Activated naive CD4-positive, alpha-beta T cell treated with anti-CD3 and anti-CD28 coated beads, Interleukin-2, amount 50 U/mL, for 72 hours (primary cell): ENCODE measurements at places on chromosomes 4 and X. TPM values are rescaled to one million over a fixed set of nuclear protein-coding genes. Genes with fewer than 3 reads are reported as not detected.

GRCh38 chr4:64144994-64145393, 264.3 kb downstream of the TECRL start:
- DNase-seq = no peak

DNA sequence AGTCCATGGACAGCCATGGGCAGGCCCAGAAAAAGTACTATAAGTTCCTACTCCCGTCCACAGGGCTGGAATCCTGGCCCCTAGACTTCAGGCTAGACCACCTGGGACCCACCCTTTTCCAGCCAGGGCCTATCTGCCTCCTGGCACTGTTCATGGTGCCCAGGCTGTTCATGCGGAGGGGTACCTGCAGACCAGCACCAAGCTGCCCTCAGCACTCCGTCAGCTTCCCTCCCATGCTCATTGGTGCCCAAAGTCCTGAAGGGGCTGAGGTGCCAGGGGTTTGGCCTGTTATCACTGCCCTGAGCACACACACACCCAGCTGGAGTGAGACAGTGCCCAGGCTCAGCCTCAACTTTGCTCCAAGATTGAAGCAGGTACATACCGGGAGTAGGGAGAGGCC, 477.7 kb downstream of the STPG2 start:
- no peak for DNase-seq

DNA sequence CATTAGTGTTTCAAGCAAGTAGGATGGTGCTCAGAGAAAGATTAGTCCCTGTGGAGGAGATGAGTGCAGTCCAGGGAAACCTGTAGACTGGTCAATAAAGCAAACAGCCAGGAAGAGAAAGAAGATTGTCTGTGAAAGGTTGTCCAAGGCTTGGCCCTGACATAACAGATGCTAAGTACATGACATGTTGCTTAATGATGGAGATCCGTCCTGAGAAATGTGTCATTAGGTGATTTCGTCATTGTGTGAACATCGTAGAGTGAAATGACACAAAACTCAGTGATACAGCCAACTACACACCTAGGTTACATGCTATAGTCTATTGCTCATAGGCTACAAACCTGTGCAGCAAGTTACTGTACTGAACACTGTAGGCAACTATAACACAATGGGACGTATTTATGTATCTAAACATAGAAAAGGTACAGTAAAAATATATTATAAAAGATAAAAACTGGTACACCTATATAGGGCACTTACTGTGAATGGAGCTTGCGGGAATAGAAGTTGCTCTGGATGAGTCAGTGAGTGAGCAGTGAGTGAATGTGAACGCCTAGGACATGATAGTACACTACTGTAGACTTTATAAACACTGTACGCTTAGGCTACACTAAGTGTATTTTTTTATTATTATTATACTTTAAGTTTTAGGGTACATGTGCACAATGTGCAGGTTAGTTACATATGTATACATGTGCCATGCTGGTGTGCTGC, 9.0 kb upstream of the PRSS48 start:
- DNase-seq = no peak

GRCh38 chr4:144583658-144584057, 62.3 kb upstream of the HHIP start:
- no peak for DNase-seq

The NXF2 gene
- not detected for total RNA-seq

The MXRA5 gene
- total RNA-seq = not detected

The CAPN6 gene
- not detected for total RNA-seq

The CYSLTR1 gene
- 3.1 TPM for total RNA-seq

The F9 gene
- total RNA-seq = not detected
